ENCODE measurements at places on chromosomes 1 and 21. TPM values are rescaled to one million over a fixed set of nuclear protein-coding genes. Genes with fewer than 3 reads are reported as not detected.

The AGMAT gene
- total RNA-seq = 0.33 TPM

The PRELP gene
- total RNA-seq = 132 TPM

The TMPRSS15 gene
- total RNA-seq = not detected

The BMP8B gene
- 1.3 TPM for total RNA-seq

The TRAF3IP3 gene
- total RNA-seq = 4.4 TPM

The RGS18 gene
- 2.0 TPM for total RNA-seq

The GPR61 gene
- not detected for total RNA-seq

The CELA2A gene
- not detected for total RNA-seq

The IQCC gene
- 1.8 TPM for total RNA-seq

The CSF3R gene
- total RNA-seq = 17.3 TPM

The RGS2 gene
- 753 TPM for total RNA-seq

The SYNC gene
- 13.6 TPM for total RNA-seq

The MROH7 gene
- 0.80 TPM for total RNA-seq

The TBCE gene
- 13.3 TPM for total RNA-seq

The PTAFR gene
- 8.3 TPM for total RNA-seq

The LYPLAL1 gene
- total RNA-seq = 40.0 TPM

The NBL1 gene
- total RNA-seq = 98.6 TPM

The MYCL gene
- total RNA-seq = 5.3 TPM

The LDLRAD2 gene
- not detected for total RNA-seq

The LCE2C gene
- not detected for total RNA-seq

The PRDM16 gene
- 0.48 TPM for total RNA-seq

The KIAA1614 gene
- total RNA-seq = 9.1 TPM

The UBE2J2 gene
- 37.4 TPM for total RNA-seq

The COL18A1 gene
- total RNA-seq = 62.9 TPM

The CYP2J2 gene
- 12.8 TPM for total RNA-seq

The OR2T33 gene
- total RNA-seq = not detected

The LENEP gene
- not detected for total RNA-seq

The ECM1 gene
- 10.2 TPM for total RNA-seq

The PDE9A gene
- total RNA-seq = 3.0 TPM

The OPRD1 gene
- not detected for total RNA-seq

The ORC1 gene
- 0.73 TPM for total RNA-seq

The ZSWIM5 gene
- 3.3 TPM for total RNA-seq

The IVL gene
- not detected for total RNA-seq

The C8B gene
- not detected for total RNA-seq

The F3 gene
- total RNA-seq = 61.9 TPM

The LAMTOR5 gene
- total RNA-seq = 117 TPM

The WNT4 gene
- 3.1 TPM for total RNA-seq

The C8A gene
- not detected for total RNA-seq

The TUT4 gene
- total RNA-seq = 85.3 TPM

The UCK2 gene
- 45.9 TPM for total RNA-seq

The ARMH1 gene
- total RNA-seq = 1.8 TPM

The CYP4A22 gene
- total RNA-seq = 2.2 TPM

The FCMR gene
- 1.1 TPM for total RNA-seq

The MSH4 gene
- 0.66 TPM for total RNA-seq

The OR10J5 gene
- total RNA-seq = not detected

The SPSB1 gene
- 52.5 TPM for total RNA-seq

The HSF2BP gene
- total RNA-seq = 1.8 TPM

The CEP104 gene
- 24.0 TPM for total RNA-seq

The LYPD8 gene
- not detected for total RNA-seq

The CACNA1S gene
- total RNA-seq = not detected

The LDLRAD1 gene
- not detected for total RNA-seq

The SLC22A15 gene
- 10.1 TPM for total RNA-seq

The CFAP74 gene
- total RNA-seq = 0.29 TPM

The LAD1 gene
- not detected for total RNA-seq

All from breast epithelium (tissue), 4 donors.